ENCODE measurements at places on chromosomes 3 and 15.

- no peak for DNase-seq
Observed at GRCh38 chr15:43922021-43922420, 95.2 kb downstream of the WDR76 start.

GRCh38 chr15:52085299-52085698 is 27.3 kb downstream of the BCL2L10 start:
- DNase-seq = no peak

DNA sequence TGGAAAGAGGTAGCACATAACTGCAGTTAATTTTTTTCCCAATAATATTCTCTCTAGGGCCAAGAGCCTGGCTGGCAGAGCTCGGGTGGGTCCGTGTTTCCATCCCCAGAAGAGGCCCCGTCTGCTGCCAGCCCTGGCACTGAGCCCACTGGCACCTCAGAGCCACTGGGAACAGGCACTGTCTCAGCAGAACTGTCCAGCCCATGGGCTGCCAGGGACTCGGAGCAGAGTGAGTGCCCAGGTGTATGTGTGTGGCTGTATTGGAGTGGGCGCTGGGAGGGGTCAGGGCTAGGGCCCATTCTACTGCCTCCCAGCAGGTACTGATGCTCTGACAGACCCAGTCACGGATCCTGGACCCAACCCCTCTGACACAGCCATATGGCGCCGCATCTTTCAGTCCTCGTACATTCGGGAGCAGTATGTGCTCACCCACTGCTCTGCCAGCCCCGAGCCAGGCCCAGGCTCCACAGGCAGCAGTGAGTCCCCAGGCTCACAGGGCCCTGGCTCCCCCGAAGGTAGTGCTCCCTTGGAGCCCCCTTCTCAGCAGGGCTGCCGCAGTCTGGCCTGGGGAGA is 8.9 kb downstream of the VWA5B2 start:
- no peak for DNase-seq

GRCh38 chr15:77836906-77837648 is 204.4 kb upstream of the LINGO1 start:
- DNase-seq = no peak

GRCh38 chr3:64164349-64164748 is 60.9 kb downstream of the PRICKLE2 start:
- no peak for DNase-seq

DNA sequence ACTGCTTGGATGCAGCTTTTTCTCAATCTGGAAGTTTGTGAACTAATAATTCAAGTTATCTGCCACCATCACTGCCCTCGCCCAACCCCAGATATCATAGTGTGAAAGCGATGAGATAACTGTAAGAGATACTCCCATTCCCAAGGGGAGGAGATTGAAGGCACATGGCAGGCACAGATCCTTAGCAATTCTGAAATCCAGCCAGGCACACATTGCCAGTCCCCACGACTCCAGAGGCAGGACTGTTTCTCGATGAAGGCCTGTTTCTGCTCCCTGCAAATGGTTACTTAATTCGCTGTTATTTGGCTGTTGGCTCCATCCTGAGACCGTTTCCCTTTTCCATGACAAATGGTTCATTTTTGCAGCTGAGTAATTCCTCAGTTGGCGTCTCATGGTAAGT is 63.2 kb upstream of the NEDD4 start:
- no peak for DNase-seq

- DNase-seq = no peak
Observed at GRCh38 chr15:98660055-98660454, 11.7 kb downstream of the IGF1R start.

DNA sequence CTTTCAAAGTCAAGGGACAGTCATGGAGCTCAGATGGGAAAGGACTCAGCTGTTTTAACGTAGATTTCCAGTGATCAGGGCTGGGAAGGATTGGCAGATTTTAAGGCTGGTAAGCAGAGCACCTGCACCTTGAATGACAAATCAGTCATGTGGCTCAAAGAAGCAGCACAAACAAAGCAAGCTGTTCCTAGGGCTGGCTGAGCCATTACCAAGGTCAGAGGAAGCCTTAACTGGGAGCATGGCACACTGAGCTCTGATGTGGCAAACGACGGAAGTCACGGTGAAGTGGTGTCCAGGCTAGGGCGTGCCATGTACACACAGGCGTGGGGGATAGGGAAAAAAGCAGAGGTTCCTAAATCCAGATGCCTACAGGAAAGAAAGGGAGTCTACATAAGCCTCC is 84.6 kb upstream of the PFN2 start:
- DNase-seq = no peak

- peak; percentile 36 for DNase-seq
Observed at GRCh38 chr15:35958975-35959374, 413.0 kb upstream of the DPH6 start.

GRCh38 chr15:71207141-71207540 is 91.9 kb downstream of the THSD4 start:
- no peak for DNase-seq

DNA sequence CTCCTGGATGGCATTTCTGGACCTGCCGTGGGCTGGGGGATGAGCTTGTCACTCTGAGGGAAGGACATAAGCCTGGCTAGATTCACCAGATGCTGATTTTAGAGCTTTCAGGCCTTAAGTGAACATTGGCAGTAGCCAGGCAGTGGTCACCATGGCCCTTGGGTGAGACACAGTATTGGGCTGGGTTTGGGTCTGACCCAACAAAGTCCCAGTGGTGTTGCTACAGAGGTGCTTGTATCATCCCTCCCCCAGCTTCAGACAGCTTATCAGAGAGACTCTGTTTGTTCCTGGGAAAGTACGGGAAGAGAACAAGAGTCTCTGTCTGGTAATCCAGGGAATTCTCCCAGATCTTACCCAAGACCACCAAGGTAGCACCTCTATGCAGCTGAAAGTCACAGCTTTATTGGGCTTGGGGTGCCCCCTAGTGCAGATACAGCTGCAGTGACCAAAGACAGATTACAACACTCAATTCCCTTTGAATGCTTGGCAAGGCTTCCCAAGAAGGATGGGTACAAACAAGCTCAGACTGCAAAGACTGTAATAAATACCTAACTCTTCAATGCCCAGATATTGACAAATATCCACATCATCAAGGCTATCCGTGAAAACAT is 9.8 kb upstream of the RUVBL1 start:
- DNase-seq = peak; percentile 31

- DNase-seq = no peak
Observed at GRCh38 chr3:23758253-23758838, 47.4 kb upstream of the UBE2E1 start.

GRCh38 chr15:77035584-77035983 is 35.3 kb downstream of the TSPAN3 start:
- no peak for DNase-seq

- DNase-seq = no peak
Observed at GRCh38 chr3:25885544-25885943, 95.7 kb downstream of the OXSM start.

- no peak for DNase-seq
Observed at GRCh38 chr15:62795171-62795570, 247.4 kb upstream of the TPM1 start.

- DNase-seq = no peak
Observed at GRCh38 chr3:174251681-174252080, 607.5 kb upstream of the NAALADL2 start.

DNA sequence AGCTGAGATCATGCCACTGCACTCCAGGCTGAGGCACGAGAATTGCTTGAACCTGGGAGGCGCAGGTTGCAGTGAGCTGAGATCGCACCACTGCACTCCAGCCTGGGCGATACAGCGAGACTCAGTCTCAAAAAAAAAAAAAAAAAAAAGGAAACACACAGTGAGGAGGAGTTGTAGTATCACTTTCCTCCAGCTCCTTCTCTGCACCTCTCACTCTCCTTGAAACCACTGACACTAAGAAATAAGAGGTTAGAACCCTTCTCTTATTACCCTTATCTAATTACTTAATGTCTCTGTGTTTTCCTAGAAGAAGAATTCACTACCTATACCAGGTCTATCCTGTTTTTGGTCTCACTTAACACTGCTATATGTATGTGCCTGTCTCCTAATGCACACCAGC is 31.7 kb downstream of the RAB27A start:
- DNase-seq = no peak

DNA sequence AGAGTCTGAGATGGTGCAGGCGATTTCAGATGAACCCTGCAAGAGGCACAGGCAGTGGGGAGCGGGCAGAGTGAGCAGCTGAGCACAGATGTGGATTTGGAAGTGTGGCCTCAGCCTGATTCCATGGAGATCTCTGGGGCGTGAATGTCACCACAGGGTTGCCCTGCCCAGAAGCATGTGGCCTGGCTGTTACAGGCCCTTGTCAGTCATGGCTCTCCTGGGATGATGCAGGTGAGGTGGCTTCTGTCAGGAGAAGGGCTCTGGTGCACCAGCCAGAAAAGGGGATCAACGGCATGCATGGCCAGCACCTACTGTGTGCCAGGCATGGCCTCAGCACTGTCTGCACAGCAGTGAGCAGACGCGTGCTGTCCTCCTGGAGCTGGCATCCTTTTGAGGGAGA is 11.9 kb downstream of the HDAC11 start:
- no peak for DNase-seq

- DNase-seq = peak; percentile 41
Observed at GRCh38 chr15:87874896-87875711, 381.4 kb downstream of the NTRK3 start.

DNA sequence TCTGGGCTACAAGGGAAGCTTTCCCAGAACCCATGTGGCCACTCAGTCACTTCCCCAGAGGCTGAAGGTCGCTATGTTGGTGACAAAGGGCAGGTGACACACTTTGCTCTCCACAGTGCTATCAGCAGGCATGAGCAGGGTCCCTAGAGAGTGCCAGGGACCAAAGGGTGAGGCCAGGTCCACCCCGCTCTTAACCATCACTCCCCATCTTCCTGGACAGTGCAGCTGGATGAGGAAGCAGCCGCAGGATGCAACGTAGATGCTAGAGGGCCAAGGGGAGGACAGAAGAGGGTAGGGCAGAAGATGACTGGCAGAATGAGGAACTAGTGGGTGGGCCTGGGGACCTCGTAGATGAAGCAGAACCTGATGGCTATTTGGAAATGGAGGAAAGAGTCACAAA is 13.6 kb upstream of the LTF start:
- no peak for DNase-seq

DNA sequence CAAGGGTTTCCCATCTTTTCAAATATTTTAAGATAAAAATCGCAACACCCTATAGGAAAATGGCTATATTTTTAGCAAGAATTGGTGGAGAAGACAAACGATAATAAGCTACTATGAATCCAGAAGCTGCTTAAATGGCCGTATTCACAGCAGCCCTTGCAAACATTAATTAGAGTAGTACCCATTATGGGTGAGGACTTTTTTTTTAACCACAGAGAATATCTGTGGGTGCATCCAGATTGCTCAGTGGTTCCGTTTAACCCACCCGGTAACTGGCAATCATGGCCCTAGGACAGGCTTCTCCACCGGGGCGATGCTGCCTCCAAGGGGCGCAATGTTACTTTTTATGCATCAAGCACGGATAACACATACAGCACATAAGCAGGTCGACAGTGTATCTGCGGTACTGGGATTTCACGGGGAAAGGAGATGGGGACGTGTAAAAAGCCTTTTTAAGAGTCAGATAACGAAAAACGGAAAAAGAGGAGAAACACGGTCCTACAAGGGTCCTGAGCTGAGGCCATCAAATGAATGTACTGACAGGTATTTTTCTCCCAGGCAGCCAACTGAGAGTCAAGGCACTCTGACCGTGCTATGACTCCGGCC is 968 bp upstream of the TMEM266 start:
- DNase-seq = no peak
